ENCODE measurements at places on chromosomes 16 and 17.

GRCh38 chr16:1825864-1826690 is 548 bp downstream of the HAGH start:
- peak; percentile 10 for DNase-seq

DNA sequence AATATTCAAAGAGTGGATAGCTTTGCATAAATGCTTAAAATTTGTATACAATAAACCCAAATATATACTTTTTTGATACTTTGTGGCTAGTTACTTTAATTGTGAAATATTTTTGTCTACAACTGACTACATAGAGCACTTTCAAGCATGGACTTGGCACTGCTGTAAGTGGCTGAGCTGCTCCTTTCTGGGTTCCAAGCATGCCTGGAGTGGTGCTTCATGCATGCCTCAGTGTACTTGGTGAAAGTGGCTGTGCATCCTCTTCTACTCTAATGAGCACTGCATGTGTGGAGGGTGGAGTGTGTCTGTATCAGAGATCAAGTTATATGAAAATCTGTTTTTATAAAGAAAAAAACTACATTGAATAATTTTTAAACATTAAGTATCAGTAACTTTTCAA is 94.1 kb downstream of the OMG start:
- DNase-seq = no peak

- no peak for DNase-seq
Measured at GRCh38 chr16:5776876-5777275, 679.3 kb upstream of the EEF2KMT start.

GRCh38 chr17:3727041-3727440 is 3.3 kb downstream of the HASPIN start:
- no peak for DNase-seq

GRCh38 chr16:48504216-48504615 is 105.8 kb downstream of the N4BP1 start:
- DNase-seq = no peak

GRCh38 chr17:45718791-45719190 is 65.3 kb upstream of the CRHR1 start:
- DNase-seq = no peak
